ENCODE measurements at places on chromosomes 7 and 10.

DNA sequence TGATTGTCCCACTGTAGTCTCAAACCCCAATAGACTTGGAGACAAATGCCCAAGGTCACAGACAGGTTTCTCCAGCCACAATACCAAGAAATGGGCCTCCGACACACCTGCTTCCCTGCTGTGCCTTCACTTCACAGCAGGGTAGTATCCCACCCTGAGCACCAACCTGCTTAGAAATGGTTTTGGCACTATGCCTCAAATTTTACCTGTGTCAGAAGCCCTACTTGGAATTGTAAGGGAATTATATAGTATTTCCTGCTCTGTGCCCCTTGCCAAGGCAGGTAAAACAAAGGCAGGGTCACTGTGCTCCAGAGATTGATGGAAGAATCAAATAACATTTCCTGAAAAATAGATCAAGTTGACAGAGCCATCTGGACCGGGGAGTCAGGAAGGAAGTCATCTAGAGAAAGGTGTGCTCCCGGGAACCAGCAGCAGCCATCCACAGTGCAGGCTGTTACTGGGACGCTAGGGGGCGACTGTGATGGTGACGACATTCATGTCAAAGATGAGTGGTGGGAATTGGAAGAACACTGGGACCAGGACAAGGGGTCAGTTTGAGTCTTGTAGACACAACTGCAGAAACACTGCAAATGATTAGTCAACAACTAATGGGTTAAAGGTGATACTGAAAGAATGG, 117.8 kb upstream of the AKR1E2 start:
- peak; percentile 59 for DNase-seq

DNA sequence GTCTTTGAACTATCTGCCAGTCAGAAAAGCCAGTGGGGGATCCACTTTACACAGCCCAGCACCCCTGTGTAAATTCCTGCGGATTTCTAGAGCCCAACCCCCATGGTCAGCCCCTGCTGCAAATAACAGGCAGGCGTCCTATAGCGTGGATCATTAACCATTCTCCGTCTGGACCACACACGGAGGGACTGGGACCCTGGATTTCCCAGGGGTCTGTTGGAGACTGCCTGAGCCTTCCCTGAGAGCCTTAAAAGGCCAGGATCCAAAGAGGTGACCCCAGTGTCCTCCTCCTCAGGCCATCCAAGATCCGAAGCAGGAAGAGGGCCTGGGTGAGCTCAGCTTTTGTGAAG, 11.2 kb upstream of the GRID1 start:
- no peak for DNase-seq

DNA sequence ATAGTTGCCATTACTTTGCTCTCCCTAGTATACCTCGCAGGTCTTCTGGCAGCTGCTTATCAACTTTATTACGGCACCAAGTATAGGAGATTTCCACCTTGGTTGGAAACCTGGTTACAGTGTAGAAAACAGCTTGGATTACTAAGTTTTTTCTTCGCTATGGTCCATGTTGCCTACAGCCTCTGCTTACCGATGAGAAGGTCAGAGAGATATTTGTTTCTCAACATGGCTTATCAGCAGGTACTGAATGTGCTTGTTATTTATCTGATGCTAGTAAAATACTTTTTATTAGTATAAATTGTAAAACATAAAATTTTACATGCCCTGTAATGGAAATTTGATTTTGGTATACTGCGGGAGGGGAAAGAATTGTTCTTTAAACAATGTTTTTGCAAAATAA, 15.7 kb downstream of the STEAP2 start:
- DNase-seq = no peak

- no peak for DNase-seq
These were observed 34.7 kb upstream of the KMT2E start for GRCh38 chr7:104979167-104979841.

- DNase-seq = no peak
These were observed 66.1 kb upstream of the KAT6B start for GRCh38 chr10:74760086-74760979.

- no peak for DNase-seq
These were observed 74.6 kb upstream of the FRMD4A start for GRCh38 chr10:14405076-14406065.

DNA sequence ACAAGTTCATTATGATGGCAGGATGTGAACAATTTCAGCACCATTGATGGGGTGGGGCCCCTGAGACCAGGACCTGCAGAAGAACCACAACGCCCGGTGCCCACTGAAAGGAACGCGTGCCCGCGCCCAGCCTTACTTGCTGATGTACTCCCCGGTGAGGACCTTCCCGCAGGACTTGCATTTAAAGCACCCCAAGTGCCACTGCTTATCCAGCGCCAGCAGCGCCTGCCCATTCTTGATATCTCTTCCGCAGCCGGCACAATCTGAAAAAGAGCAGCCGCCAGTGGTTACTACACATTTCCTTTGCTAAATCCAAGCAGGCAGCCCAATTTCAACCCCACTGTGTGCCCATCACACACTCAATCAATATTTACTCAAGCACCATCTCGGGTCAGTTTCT, 110.6 kb downstream of the ABLIM1 start:
- DNase-seq = no peak
